ENCODE measurements at places on chromosomes 1 and 21.
A peak's percentile ranks its signal among the peaks of the same experiment; 100 is the strongest.

GRCh38 chr1:83554174-83554573 lies 444.8 kb downstream of the TTLL7 start:
- no peak for DNase-seq

- no peak for DNase-seq
Measured at GRCh38 chr1:160826546-160826945, 30.6 kb downstream of the LY9 start.

GRCh38 chr1:164480285-164480907 lies 78.6 kb upstream of the PBX1 start:
- DNase-seq = no peak

DNA sequence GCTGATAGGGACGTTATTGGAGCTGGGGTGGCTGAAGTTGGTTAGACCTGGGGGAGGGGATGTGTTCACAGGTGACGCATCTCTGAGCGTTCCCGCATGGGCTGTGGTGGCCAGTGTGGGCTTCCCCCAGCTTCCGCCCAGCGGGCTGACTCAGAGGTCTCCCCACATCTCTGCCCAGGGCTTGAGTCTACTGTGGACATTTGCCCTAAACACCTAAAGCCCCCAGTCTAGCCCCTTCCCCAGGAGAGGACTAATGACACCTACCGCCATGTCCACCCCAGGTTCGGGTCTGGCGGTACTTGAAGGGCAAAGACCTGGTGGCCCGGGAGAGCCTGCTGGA lies 2.0 kb downstream of the AGRN start:
- DNase-seq = no peak

- DNase-seq = no peak
Measured at GRCh38 chr1:28521502-28522164, 15.8 kb downstream of the RCC1 start.

DNA sequence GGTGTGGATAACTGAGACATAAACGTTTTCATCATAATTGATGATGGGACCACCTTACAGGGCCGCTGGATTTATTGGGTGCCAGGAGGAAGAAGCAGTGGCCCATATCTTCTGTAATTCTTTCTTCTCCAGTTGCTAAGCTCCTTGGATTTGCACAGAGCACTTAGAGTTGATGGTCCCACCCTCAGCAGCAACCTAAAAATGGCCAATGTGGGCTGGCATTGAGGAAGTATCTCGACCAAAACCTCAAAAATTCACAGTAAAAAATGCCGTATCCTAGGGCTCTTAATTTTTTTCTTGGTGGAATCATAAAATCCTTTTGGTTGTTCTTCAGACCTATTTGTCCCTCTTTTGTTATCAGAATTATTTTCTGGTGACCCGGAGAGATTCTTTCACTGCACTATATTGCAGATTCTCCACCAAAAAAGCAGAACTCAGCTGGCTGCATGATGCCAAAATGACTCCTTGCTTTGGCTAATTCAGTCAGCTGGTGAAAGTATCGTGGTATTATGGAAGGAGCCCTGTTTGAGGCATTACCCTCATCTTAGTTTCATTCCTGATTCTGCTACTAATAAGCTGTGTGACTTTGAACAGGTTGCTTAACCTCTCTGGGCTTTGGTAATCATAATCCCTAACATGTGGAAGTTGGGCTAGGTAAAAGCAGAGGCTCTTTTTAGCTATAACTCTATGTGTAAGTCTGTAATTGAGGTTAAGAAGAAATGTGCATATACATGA lies 27.6 kb downstream of the KIRREL1 start:
- no peak for DNase-seq

GRCh38 chr1:186307445-186307844 lies 67.6 kb downstream of the TPR start:
- no peak for DNase-seq

DNA sequence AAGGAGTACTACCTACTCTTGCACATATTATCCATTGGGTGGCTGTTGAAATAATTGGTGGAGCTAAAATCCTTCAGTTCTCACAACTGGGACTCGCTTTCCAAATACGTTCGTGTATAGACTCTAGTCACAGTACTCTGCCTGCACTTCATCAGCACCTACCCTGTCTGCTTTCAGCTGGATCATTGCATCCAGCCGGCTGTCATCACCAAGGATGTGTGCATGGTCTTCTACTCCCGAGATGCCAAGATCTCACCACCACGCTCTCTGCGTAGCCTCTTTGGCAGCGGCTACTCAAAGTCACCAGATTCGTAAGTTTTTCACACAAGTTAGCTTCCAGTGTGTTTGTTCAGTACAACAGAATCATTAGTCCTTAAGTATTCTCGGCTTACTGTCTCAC lies 37.3 kb upstream of the PGD start:
- DNase-seq = no peak

DNA sequence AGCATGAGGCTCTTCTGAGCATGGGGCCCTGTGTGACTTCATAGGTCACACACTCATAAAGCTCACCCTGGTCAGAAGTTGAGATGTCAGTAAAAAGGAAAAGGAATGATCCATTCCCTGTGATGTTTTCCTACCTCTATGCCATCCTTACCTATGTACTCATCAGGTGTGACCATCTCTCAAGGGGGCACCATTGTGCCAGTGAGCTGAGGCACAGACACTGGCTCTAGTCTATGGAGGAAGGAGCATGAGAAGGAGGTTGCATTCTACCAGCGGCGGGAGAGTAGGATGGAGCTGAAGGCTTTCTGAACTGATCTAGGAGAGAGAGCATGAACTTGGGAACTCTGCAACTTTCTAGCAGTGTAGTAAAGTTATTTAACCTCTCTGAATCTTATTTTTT lies 65.8 kb upstream of the RGL1 start:
- no peak for DNase-seq

- no peak for DNase-seq
Measured at GRCh38 chr1:217542837-217543236, 88.1 kb downstream of the GPATCH2 start.

GRCh38 chr1:7369866-7370265 lies 401.2 kb upstream of the VAMP3 start:
- peak; percentile 50 for DNase-seq

- DNase-seq = no peak
Measured at GRCh38 chr1:160605792-160606479, 26.6 kb upstream of the CD84 start.

DNA sequence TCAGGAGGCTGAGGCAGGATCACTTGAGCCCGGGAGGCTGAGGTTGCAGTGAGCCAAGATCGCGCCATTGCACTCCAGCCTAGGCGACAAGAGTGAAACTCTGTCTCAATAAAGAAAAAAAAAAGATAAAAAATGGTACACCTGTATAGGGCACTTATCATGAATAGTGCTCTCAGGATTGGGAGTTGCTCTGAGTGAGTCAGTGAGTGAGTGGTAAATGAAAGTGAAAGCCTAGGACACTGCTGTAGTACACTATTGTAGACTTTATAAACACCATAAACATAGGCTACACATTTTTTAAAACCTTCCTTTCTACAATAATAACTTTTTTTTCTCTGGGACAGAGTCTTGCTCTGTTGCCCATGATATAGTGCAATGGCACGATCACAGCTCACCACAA lies 16.8 kb downstream of the PHTF1 start:
- no peak for DNase-seq

DNA sequence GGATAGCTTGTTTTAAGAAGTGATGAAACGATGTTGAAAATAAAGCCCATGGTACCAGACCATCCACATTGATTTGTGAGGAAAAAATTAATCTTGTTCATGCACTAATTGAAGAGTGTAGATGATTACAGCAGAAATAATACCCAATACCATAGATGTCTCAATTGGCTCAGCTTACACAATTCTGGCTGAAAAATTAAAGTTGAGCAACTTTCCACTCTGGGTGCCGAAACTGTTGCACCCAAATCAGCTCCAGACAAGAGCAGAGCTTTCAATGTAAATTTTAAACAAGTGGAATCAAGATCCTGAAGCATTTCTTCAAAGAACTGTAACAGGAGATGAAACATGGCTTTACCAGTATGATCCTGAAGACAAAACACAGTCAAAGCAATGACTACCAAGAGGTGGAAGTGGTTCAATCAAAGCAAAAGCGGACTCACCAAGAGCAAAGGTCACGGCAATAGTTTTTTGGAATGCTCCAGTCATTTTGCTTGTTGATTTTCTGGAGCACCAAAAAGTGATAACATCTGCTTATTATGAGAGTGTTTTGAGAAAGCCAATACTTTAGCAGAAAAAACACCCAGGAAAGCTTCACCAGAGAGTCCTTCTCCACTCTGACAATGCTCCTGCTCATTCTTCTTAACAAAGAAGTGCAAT lies 16.1 kb upstream of the KCNA3 start:
- DNase-seq = no peak

DNA sequence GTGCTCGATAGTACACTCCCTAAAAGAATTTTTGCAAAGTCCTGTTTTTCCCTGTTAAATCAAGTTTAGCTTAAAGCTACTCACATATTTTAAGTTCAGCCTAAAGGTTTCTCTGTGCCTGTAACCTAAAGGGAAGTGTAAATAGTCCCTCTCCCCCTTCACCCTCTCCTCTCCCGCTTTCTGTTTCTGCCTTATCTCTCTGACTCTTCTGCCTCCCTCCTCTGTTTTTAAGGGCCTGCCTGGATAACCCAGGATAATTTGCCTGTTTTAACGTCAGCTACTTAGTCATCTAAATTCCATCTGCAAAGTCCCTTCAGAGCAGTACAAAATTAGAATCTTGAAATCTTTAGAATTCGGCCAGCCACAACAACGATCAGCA lies 92.6 kb downstream of the NID1 start:
- DNase-seq = no peak

DNA sequence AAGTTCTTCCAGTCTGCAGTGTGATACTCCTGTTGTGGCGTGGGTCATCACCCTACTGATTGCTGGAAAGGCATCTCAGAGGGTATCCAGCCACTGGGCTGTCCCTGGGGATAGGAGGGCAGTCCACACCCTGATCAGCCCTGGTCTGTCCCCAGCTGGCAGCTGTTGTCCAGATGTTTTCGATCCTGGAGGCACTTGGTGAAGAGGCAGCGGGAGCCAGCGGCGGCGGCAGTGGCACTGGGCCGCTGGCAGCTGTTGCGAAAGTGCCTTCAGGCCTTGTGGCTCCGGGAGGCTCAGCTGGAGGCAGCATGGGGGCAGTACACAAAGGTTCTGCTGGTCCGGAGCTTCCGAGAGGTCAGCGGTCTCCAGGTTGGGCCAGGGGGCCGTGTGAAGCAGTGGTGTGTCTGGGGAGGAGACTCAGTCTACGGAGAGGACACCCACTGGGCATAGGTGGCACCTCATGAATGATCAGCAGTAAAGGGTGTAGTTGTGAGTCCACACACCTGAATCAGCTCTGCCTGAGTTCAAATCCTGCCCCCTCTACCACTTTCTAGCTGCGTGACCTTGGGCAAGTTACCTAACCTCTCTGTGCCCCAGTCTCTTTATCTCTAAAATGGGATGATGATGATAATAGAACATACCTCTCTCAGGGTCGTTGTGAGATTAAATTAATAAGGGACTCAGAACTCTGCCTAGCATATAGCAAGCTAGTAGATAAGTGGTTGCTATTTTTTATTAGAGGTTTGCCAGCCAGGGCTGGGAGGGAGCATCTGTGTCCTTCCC lies 6.1 kb downstream of the C1orf167 start:
- DNase-seq = no peak

- DNase-seq = no peak
Measured at GRCh38 chr1:91015358-91015780, 6.5 kb downstream of the ZNF644 start.

DNA sequence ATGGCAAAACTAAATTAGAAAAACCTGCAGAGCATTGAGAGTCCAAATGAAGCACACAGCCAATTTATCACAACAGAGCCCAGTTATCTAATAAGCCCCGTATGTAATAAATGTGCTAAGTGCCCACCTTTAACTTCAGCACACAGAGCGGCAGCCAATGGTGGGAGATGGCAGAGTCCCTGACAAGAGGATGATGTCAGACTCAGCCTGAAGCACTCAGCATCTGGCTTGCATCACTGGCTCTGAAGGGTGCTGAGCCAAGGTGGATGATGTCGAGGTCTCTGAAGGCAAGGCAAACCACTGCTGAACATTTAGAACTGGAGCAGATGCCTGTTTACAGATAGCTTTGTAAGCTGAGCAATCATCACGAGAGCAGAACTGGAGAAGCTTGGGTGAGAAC lies 118.3 kb downstream of the NUF2 start:
- no peak for DNase-seq

GRCh38 chr1:117754061-117754969 lies 148.5 kb downstream of the TENT5C start:
- DNase-seq = no peak

- DNase-seq = no peak
Measured at GRCh38 chr1:62265956-62266935, 53.0 kb downstream of the KANK4 start.

DNA sequence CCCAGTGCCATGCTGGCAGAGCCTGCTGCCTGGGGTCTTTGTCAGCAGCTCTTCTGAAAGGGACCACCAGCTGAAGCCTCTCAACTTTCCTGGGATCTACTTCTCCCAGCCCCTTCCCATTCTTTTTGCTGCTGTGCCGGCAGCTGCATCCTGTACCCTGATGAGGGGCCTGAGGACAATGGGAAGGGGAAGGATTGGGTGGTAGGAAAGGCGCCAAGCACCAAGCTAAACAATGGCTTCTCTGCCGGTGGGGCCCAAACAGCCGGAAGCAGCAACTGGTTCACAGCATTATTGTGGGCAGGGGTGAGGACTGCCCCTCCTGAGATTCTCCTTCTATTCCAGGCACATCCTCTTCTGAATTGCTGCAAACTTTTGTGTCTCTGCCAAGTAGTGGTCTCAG lies 5.0 kb upstream of the EFCAB14 start:
- no peak for DNase-seq

DNA sequence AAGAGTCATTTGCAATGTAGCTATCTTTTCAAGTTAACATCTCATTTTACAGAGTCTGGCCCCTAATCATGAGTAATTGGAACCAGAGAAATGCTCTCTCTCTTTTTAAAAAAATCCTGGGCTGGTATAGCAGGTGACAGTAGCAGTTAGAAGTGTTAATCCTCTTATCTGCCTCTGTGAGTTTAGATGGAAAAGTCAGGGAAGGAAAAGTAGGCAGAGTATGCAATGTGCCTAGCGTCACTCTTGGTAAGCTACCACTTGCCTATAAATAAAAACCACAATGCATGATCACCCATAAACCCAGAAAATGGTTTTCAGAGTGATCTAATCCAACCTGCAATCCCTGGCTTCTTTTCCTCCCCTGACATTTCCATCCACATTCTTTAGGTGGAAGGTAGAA lies 43.2 kb downstream of the UTP25 start:
- no peak for DNase-seq

- no peak for DNase-seq
Measured at GRCh38 chr1:89588480-89588879, 44.4 kb upstream of the LRRC8C start.

- DNase-seq = no peak
Measured at GRCh38 chr1:80450711-80451110, 1350.0 kb upstream of the ADGRL2 start.

DNA sequence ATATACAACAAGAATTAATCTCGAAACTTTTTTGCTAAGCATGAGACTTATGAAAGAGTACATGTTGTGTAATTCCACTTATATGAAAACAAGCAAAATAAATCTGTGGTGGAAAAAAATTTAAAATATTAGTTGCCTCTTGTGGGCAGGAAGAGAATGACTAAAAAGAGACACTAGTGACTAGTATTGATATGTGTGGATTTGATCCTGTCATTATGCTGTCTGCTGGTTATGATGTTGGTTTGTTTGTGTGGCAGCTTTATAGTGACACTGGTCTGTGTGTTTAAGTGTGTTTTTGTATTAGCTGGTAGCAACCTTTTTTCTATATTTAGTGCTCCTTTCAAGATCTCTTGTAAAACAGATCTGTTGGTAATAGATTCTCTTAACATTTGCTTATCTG lies 267.8 kb upstream of the NRIP1 start:
- no peak for DNase-seq

GRCh38 chr21:42098957-42099505 lies 27.9 kb downstream of the UMODL1 start:
- DNase-seq = peak; percentile 71

- DNase-seq = no peak
Measured at GRCh38 chr1:159942632-159943277, 2.7 kb downstream of the IGSF9 start.
